Vagina (tissue), 2 donors: ENCODE measurements at places on chromosomes 7 and 10. TPM values are rescaled to one million over a fixed set of nuclear protein-coding genes. Genes with fewer than 3 reads are reported as not detected.
A peak's percentile ranks its signal among the peaks of the same experiment; 100 is the strongest.

DNA sequence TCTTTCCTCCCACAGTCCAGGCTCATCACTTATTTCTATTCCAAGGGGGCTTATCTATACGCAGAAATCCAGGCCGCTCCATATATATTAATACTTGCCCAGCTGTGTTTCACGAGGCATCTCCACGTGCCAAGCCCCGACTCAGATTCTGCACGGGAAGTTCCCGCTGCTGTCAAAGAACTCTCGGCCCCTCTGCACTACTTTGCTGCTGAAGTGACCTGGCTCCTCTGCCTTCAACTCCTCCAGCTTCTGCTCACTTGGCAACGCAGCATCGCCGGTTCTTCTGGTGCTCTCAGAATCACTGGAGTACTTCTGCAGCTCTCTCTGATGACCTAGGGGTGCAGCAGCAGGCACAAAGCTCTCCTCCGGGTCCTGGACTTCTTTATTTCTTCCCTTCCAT is 9.7 kb upstream of the CHST12 start:
- no peak overlapping the region for H3K27ac ChIP-seq
- DNase-seq, result no peak
- H3K36me3 ChIP-seq, result no peaks in the 10 kb centered on the region

GRCh38 chr7:122885583-122886356 is 490 bp downstream of the CADPS2 start:
- DNase-seq, result no peak
- H3K27me3 ChIP-seq, result no peaks in the 10 kb centered on the region
- peaks cover 36% of the 10 kb centered on the region for H3K4me1 ChIP-seq

DNA sequence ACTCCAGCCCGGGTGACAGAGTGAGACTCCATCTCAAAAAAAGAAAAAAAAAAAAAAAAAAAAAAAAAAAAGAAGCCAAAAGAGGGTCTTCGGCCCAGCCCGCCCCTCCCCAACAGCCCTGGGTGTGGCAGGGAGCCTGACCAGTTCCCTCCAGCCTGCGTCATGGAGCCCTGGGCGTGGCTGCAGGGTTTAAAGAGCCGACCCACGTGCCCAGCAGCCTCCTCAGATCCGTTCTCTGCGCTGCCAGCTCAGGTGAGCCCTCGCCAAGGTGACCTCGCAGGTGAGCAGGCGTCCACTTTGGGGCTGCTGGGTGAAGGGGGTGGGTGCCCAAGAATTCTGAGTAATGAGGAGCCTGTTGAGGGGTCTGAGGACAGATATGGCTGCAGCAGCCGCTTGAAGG is at the start of gene FXYD4:
Gene FXYD4, plus strand, starts transcription at position 219 of the 400 bp plus-strand sequence. CDS start 2,111 bp downstream, outside the sequence.
- no peaks in the 10 kb centered on the region for H3K27me3 ChIP-seq
- H3K4me1 ChIP-seq, result no peaks in the 10 kb centered on the region
- DNase-seq, result no peak
- H3K36me3 ChIP-seq, result no peaks in the 10 kb centered on the region
- H3K4me3 ChIP-seq, result no peak within 1 kb of the TSS

DNA sequence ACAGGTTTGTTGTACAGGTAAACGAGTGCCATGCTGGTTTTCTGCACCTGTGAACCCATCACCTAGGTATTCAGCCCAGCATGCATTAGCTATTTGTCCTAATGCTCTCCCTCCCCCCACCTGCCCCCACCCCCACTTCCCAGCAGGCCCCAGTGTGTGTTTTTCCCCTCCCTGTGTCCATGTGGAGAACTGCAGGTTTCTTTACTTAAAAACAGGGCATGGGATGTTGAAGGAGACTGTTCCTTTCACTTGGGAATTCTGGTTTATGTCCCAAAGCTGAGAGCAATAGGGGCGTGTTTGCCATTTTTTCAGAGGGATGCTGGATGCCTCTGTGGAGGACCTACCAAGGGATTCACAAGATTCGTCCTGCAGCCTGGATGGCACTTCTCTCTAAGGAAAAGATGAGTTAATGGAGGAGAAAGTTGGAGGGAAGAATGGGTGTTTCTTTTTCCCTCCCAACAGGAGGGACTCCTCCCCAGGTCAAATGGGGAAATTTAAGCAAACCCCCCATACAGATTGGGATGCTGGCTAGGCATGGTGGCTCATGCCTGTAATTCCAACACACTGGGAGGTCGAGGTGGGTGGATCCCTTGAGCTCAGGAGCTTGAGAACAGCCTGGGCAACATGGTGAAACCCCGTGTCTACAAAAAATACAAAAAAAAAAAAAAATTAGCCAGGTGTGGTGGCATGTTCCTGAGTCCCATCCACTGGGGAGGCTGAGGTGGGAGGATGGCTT is 136.0 kb downstream of the GALNT17 start:
- no peak for DNase-seq
- no peak overlapping the region for H3K27ac ChIP-seq
- no peak overlapping the region for H3K4me3 ChIP-seq
- no peaks in the 10 kb centered on the region for H3K4me1 ChIP-seq
- H3K36me3 ChIP-seq, result no peaks in the 10 kb centered on the region
- H3K27me3 ChIP-seq, result no peaks in the 10 kb centered on the region

- H3K27ac ChIP-seq, result no peak overlapping the region
- no peaks in the 10 kb centered on the region for H3K27me3 ChIP-seq
- no peaks in the 10 kb centered on the region for H3K36me3 ChIP-seq
These were observed 34.1 kb downstream of the MACC1 start for GRCh38 chr7:20183086-20183485.

DNA sequence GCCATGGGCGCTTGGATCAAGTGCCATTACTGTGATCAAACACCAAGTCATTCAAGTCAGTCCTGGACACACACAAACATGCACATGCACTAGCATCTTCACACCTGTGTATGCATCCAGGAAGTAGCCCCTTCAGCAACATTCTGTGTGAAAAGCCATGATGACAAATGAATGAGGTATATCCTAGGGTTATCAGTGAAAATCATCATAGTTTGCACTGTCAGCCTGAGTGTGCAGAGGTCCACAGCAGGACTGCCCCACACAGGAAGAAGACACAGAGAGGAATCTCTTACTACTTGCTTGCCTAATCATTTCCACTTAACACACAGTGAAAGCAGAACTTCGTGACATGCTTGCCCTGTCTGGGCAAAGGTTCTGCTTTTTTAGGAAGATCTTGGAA is 184.0 kb upstream of the ADO start:
- H3K27ac ChIP-seq, result no peak overlapping the region
- no peaks in the 10 kb centered on the region for H3K36me3 ChIP-seq
- H3K4me1 ChIP-seq, result peaks cover 28% of the 10 kb centered on the region
- H3K27me3 ChIP-seq, result no peaks in the 10 kb centered on the region
- DNase-seq, result no peak

DNA sequence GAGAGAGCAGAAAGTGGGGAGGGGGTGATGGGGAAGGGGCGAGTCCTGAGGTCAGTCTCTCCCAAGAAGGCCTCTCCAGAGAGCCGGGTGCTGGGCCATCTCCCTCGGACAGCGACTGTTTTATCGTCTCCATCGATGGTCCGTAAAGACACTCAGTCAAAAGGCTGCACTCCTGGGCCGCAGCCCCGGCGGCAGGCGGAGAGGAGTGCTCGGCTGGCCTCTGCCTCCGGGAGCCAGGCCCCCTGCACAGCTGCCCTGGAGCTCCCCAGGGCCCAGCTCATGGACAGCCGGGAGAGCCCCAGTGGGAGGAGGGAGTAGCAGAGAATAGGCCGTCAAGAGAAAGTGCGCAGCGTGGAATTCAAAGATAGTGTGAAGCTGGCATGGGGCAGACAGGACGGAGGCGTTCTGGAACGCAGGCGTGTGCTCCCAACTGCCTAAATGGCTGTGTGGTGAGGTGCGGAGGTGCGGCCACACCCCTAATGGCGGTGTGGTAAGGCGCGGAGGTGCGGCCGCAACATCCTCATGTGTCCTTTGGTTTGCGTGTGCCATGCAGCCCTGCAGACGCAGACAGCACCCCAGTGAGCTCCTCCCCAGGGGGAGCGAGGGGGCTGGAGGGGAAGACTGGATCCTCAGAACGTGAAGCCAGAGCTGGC is 477.5 kb upstream of the FOXK1 start:
- no peaks in the 10 kb centered on the region for H3K36me3 ChIP-seq
- H3K27ac ChIP-seq, result no peak overlapping the region
- H3K4me1 ChIP-seq, result no peaks in the 10 kb centered on the region

DNA sequence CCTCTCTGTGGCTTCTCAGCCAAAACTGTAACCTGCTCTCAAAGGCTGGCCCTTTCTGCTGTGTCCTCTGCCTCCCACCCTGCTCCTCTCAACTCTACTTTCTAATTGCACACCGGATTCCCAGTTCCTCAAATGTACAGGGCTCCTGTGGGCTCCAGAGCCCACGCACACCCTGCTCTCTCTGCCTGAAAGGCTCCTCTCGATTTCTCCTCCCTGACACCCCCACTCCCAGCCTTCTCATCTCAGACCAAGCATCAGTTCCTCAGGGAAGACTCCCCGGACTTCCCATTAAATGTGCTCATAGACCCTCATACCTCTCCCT is 111.7 kb upstream of the STEAP1B start:
- no peak overlapping the region for H3K27ac ChIP-seq
- no peaks in the 10 kb centered on the region for H3K27me3 ChIP-seq
- H3K36me3 ChIP-seq, result no peaks in the 10 kb centered on the region
- no peak overlapping the region for H3K4me3 ChIP-seq

GRCh38 chr7:90594751-90595317 is 1.3 kb upstream of the CDK14 start:
- no peaks in the 10 kb centered on the region for H3K4me1 ChIP-seq
- no peak for DNase-seq
- peak overlapping the region; percentile 70 for H3K4me3 ChIP-seq
- H3K27me3 ChIP-seq, result no peaks in the 10 kb centered on the region

GRCh38 chr10:47350671-47351640 is 2.8 kb downstream of the RBP3 start:
- H3K27me3 ChIP-seq, result no peaks in the 10 kb centered on the region
- H3K4me1 ChIP-seq, result no peaks in the 10 kb centered on the region
- H3K36me3 ChIP-seq, result no peaks in the 10 kb centered on the region
- no peak overlapping the region for H3K4me3 ChIP-seq

GRCh38 chr7:155878250-155878649 is 66.0 kb upstream of the SHH start:
- no peaks in the 10 kb centered on the region for H3K4me1 ChIP-seq
- peak; percentile 74 for DNase-seq
- no peaks in the 10 kb centered on the region for H3K36me3 ChIP-seq
- H3K27me3 ChIP-seq, result no peaks in the 10 kb centered on the region
- H3K4me3 ChIP-seq, result no peak overlapping the region

DNA sequence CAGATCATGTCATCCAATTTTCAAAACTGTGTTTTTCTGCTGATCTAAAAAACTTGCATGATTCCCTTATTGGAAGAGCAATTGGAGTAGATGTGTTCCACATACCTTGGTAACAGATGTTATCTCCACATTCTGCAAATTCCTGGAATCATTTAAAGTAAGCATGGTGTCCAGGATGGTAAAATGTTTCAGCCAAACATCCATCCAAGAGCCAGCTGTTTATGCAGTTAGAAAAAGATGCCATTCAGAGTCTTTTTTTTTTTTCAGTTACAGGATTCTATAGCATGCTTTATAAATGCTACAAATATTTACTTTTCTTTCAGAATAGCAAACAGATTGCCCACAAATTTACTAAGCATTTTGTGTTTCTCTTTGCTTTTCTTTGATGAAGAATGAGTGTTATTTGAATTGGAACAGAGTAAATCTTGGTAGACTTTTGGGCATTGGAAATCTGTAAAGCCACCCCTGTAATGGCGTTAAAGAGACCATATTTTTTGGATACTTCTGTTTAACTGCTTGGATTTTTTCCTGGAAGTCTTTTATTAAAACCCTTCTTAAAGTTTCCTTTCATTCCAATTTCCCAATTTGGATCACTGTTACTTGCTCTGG is 149.8 kb downstream of the GNAT3 start:
- H3K36me3 ChIP-seq, result no peaks in the 10 kb centered on the region
- no peaks in the 10 kb centered on the region for H3K4me1 ChIP-seq
- H3K27me3 ChIP-seq, result no peaks in the 10 kb centered on the region
- H3K4me3 ChIP-seq, result no peak overlapping the region
- DNase-seq, result no peak
- H3K27ac ChIP-seq, result no peak overlapping the region

DNA sequence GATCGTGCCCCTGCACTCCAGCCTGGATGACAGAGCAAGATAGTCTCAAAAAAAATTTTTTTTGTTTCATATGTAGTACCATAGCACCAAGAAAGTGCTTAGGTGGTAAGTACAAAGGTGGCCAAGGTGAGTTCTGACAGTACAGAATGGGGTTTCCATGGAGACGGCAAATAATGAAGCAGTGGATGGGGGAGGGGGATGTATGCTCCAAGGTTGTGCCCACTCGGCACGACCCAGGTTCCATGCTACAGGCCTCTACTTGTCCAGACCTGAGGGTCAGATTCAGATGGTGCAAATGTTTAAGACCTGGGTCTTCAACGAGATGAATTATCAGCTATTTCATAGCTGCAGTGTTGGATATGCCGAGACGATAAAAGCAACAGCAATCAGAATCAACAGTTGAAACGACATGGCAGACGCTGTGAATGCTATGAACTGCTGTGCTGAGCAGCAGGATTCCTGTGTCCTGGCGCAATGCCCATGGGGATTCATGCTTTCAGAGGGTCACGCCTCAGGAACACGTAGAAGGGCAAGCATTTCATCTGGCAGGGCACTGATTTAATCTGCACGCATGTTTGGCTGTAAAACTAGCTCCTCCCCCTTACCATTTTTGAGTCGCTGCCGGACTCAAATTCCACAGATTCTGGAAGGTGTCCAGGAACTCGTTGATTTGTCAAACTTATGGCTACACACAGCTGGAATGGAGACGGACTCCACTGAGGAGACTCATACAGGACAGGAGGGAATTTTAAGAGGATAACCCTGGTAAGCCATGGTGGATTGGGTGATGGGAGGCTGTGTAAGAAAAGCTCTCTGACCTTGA is 256.5 kb downstream of the FRMD4A start:
- H3K4me3 ChIP-seq, result no peak overlapping the region
- no peak for DNase-seq

DNA sequence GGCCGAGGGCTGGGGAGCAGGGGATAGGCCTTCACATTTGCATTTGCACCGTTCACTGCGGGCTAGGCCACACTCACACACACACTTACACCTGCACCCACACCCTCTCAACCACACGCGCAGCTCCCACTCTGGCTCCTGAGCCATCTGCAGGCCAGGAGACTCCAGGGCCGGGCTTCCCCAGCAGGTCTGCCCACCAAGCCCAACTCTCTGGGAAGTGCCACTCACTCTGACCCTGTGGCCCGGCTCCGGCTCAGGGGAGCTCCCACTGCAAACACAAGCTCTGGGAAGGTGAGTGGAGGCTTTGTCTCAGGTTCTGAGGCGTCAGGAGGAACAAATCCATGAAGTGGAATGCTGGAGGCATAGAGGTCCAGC is 157.9 kb downstream of the NRF1 start:
- no peaks in the 10 kb centered on the region for H3K36me3 ChIP-seq
- no peak overlapping the region for H3K4me3 ChIP-seq
- no peak overlapping the region for H3K27ac ChIP-seq
- DNase-seq, result no peak
- no peaks in the 10 kb centered on the region for H3K27me3 ChIP-seq
- H3K4me1 ChIP-seq, result no peaks in the 10 kb centered on the region

GRCh38 chr7:148264933-148265557 is 325.5 kb upstream of the C7orf33 start:
- peaks cover 5% of the 10 kb centered on the region for H3K4me1 ChIP-seq
- no peak for DNase-seq
- H3K27ac ChIP-seq, result no peak overlapping the region
- no peak overlapping the region for H3K4me3 ChIP-seq
- no peaks in the 10 kb centered on the region for H3K27me3 ChIP-seq

Gene FLNC
- 31.9 TPM for total RNA-seq

Gene CALD1
- total RNA-seq, result 343 TPM

Gene VSTM2A
- 0.98 TPM for total RNA-seq

Gene STEAP4
- 41.7 TPM for total RNA-seq

Gene CPA1
- total RNA-seq, result not detected

Gene HOXA11
- 9.8 TPM for total RNA-seq

Gene TCERG1L
- not detected for total RNA-seq

Gene CYP3A7
- total RNA-seq, result not detected

Gene BAMBI
- total RNA-seq, result 10.8 TPM
